ENCODE measurements at places on chromosomes 6 and 20. TPM values are rescaled to one million over a fixed set of nuclear protein-coding genes. Genes with fewer than 3 reads are reported as not detected.

The OOEP gene
- polyA plus RNA-seq: not detected

The CLPSL1 gene
- polyA plus RNA-seq: not detected

The MICB gene
- 1.5 TPM for polyA plus RNA-seq

The MYB gene
- polyA plus RNA-seq: 2.5 TPM
